Foreskin fibroblast (primary cell): ENCODE measurements at places on chromosomes 16 and 17.

DNA sequence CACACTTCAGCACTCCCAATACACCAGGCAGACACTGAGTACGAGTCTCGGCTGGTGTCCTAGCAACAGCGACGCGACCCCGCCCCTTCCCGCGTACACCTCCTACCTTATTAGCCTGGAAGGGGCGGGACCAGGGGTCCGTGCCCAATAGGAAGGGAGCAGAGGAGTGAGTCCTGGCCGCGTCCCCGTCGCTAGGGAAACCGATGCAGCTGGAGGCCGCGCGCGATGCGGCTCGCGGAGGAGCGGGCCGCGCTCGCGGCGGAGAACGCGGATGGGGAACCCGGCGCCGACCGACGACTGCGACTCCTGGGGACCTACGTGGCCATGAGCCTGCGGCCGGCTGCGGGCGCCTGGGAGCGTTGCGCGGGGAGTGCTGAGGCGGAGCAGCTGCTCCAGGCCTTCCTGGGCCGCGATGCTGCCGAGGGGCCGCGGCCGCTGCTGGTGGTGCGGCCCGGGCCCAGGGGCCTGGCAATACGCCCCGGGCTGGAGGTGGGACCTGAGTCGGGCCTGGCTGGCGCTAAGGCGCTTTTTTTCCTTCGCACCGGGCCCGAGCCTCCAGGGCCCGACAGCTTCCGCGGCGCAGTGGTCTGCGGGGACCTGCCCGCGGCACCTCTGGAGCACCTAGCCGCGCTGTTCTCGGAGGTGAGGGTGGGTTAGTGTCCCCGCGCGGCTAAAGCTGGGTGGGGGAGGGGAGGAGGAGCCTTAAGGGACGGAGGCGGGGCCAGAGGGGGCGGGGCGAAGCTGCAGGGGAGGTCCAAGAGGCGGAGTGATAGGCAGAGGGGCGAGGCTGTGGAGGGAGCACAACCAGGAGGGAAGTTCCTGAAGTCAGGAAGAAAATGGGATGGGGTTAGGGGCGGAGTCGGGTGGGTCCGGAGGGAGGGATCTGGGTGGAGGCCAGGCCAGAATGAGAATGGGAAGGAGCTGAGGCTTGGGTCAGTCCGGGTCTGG lies at the start of gene DNAH9:
TSS of gene DNAH9 (plus strand) at position 197 of the 948 bp plus-strand sequence. CDS start at position 226, 29 bp downstream.
- peak; percentile 44 for DNase-seq

GRCh38 chr16:19068237-19068815 lies 912 bp downstream of the COQ7 start:
- no peak for DNase-seq

DNA sequence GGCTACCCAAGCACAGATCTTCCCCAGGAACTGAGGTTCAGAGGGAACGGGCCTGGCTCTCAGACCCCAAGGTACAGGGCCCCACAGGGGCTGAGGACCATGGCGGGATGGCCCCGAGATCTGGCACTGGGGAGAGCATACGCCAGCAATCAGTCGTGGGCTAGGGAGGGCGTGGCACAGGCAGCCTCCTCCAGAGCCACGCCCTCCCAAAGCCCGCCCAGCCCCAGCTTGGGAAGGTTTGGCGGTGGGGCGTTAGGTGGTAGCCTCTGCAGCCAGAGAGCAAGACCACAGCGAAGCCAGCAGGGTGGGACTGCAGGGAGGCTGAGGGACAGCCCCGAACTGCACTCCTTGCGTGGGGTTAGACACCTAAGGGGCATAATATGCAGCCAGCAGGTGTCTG lies 11.6 kb downstream of the WNT9B start:
- no peak for DNase-seq

- DNase-seq, result no peak
Measured at GRCh38 chr16:57021757-57022156, 32.4 kb downstream of the NLRC5 start.

DNA sequence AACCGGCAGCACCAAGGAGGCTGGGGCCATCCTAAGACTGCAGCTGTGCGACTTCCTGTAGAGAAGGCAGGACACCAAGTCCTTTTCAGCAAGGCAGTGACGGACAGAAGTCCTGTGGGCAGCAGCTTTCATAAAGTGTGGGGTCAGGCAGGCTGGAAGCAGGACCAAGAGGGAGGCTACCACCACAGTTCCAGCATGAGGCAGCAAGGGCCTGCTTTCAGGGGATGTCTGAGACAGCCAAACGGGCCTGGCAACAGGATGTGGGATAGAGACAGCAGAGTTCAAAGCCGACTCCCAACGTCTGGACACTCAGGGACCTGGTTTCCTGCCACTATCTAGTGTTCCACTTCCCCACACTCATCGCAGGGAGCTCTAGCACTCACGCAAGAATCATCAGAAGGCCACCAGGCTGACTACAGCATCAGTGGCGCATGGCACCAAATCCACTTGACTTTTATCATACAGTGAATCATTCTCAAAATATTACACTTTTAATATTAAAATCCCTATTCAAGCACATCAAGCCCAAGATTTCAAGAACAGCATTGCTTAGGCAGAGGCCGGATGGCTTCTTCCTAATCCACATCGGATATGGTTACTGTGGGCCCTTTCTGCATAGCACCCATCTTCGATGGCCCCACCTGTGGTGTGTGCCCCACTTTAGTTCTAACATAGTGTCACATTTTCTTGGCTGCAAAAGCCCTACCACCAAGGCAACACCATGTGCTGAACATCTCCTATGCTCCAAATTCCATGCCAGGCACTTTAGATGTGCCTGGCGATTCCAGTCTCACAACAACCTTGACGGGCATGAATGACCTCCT lies 5.2 kb downstream of the USP7 start:
- peak; percentile 85 for DNase-seq

DNA sequence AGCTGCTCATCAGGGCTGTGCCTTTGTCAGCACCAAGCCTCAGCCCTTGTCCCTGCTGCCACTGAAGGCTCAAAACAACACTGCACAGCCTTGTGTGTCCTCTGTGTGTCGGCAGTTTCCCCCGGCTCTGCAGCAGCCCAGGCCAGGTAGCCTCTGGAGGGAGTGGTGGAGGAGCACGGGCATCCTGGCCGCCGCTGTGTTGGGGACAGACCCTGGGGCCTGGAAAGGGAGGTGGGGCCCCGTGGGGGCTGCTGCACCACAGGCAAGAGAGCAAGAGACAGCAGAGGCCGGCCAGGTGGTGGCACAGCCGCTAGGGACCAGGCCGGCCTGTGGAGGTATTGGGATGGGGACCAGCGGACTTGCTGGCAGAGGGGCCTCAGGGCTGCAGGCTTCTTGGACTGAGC lies 96.9 kb upstream of the ZNF750 start:
- DNase-seq, result no peak

DNA sequence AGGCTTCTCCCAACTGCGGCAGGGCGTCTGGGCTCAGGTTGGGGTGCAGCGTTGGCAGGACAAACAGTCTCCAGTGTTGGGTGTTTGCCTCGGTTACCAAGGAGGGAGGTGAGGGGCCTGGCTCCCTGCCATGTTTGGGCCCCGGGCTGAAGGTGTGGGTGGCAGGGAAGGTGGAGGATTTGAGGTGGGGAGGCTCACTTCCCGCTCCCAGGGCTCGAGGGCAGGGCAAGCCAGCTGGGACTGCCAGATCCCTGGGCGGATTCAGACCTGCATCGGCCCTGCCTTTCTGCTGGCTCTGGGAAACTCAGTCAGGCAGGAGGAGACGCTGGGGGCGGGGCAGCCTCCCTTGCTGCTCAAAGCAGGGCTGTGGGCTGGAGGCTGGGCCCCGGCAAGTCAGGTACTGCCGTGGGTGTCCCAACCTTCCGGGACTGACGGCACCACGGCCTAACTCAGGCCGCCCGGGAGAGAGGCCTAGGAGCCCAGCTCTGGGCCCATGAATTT lies 31.3 kb upstream of the KRT17 start:
- no peak for DNase-seq
